IMR-90 (cell line): ENCODE measurements at places on chromosomes 11 and 22. TPM values are rescaled to one million over a fixed set of nuclear protein-coding genes. Genes with fewer than 3 reads are reported as not detected.

IRAG1 gene
- total RNA-seq, result 21.1 and 25.8 TPM in 2 replicates

KIRREL3 gene
- total RNA-seq, result 10.9 and 12.8 TPM in 2 replicates

MS4A15 gene
- total RNA-seq, result not detected in 2 replicates

C22orf23 gene
- 0.28 and 0.54 TPM in 2 replicates for total RNA-seq

XKR3 gene
- total RNA-seq, result not detected in 2 replicates

GAL3ST3 gene
- total RNA-seq, result not detected in 2 replicates

ANO5 gene
- total RNA-seq, result not detected in 2 replicates

DYNC2H1 gene
- 21.0 and 25.3 TPM in 2 replicates for total RNA-seq

RTN4R gene
- total RNA-seq, result 0.18 and 0.28 TPM in 2 replicates

PHOX2A gene
- total RNA-seq, result not detected in 2 replicates

SLCO2B1 gene
- not detected in 2 replicates for total RNA-seq

H19 gene
- total RNA-seq, result not detected in 2 replicates

C1QTNF5 gene
- total RNA-seq, result 1.9 and 2.0 TPM in 2 replicates

MAP6 gene
- 2.5 and 3.0 TPM in 2 replicates for total RNA-seq

MTMR3 gene
- total RNA-seq, result 26.1 and 29.4 TPM in 2 replicates

FJX1 gene
- total RNA-seq, result 8.1 and 8.4 TPM in 2 replicates

GPR152 gene
- not detected in 2 replicates for total RNA-seq

OR5AS1 gene
- total RNA-seq, result not detected in 2 replicates

PATE2 gene
- total RNA-seq, result under 0.01 TPM in 1 of 2 replicates, not detected in the other

CDCA5 gene
- total RNA-seq, result 9.1 and 10.0 TPM in 2 replicates

SYT12 gene
- total RNA-seq, result 0.54 and 0.56 TPM in 2 replicates

OR2AG2 gene
- 0.28 and 0.54 TPM in 2 replicates for total RNA-seq

SCN4B gene
- total RNA-seq, result under 0.01 and 0.18 TPM in 2 replicates

CALCA gene
- not detected in 2 replicates for total RNA-seq

OR52H1 gene
- total RNA-seq, result 0.18 and 0.28 TPM in 2 replicates

MMP12 gene
- total RNA-seq, result not detected in 2 replicates

UPK3A gene
- not detected in 2 replicates for total RNA-seq
